GM23248 (cell line): ENCODE measurements at places on chromosomes 13 and 19. TPM values are rescaled to one million over a fixed set of nuclear protein-coding genes. Genes with fewer than 3 reads are reported as not detected.

- DNase-seq = no peak
- H3K27me3 ChIP-seq = no peaks in the 10 kb centered on the region
Observed at GRCh38 chr19:2555422-2556220, 79.7 kb downstream of the GADD45B start.

- H3K4me3 ChIP-seq = no peak overlapping the region
- no peaks in the 10 kb centered on the region for H3K36me3 ChIP-seq
- DNase-seq = no peak
- no peaks in the 10 kb centered on the region for H3K4me1 ChIP-seq
- no peak overlapping the region for H3K27ac ChIP-seq
Observed at GRCh38 chr13:34502011-34502410, 440.1 kb upstream of the NBEA start.

Gene N4BP2L1
- 1.1 and 1.2 TPM in 2 replicates for total RNA-seq

Gene PRX
- 3.8 and 4.0 TPM in 2 replicates for total RNA-seq

Gene PGLYRP2
- not detected in 2 replicates for total RNA-seq
